Cardiac ventricle fibroblast (primary cell): ENCODE measurements at places on chromosomes 6 and 20. TPM values are rescaled to one million over a fixed set of nuclear protein-coding genes. Genes with fewer than 3 reads are reported as not detected.

The BMP5 gene
- total RNA-seq = not detected in 2 replicates

The KHDC1L gene
- not detected in 2 replicates for total RNA-seq

The DDX43 gene
- total RNA-seq = 0.37 and 2.3 TPM in 2 replicates

The TJAP1 gene
- total RNA-seq = 13.9 and 15.1 TPM in 2 replicates

The ANGPT4 gene
- 0.05 and 0.06 TPM in 2 replicates for total RNA-seq

The OPRM1 gene
- not detected in 2 replicates for total RNA-seq

The HLA-DPB1 gene
- total RNA-seq = 4.1 and 10.1 TPM in 2 replicates

The TTPAL gene
- total RNA-seq = 22.5 and 22.6 TPM in 2 replicates

The STX16 gene
- total RNA-seq = 20.4 and 24.9 TPM in 2 replicates

The ATRN gene
- total RNA-seq = 36.1 and 41.0 TPM in 2 replicates

The OR2H2 gene
- not detected in 2 replicates for total RNA-seq

The CTAGE9 gene
- total RNA-seq = not detected in 2 replicates

The BTNL2 gene
- not detected in 2 replicates for total RNA-seq

The DYNLT2 gene
- total RNA-seq = 0.19 and 0.49 TPM in 2 replicates

The CALHM4 gene
- not detected in 2 replicates for total RNA-seq

The GRM1 gene
- total RNA-seq = not detected in 2 replicates

The DPPA5 gene
- total RNA-seq = not detected in 2 replicates

The PAX1 gene
- not detected in 2 replicates for total RNA-seq

The CGA gene
- total RNA-seq = not detected in 2 replicates

The RAB32 gene
- total RNA-seq = 28.5 and 34.8 TPM in 2 replicates

The GTSF1L gene
- not detected in 2 replicates for total RNA-seq

The SMOC2 gene
- 1.5 and 2.9 TPM in 2 replicates for total RNA-seq

The TUBB2A gene
- total RNA-seq = 22.4 and 29.5 TPM in 2 replicates

The BEND6 gene
- total RNA-seq = 9.9 and 11.2 TPM in 2 replicates

The CFB gene
- 47.7 and 56.5 TPM in 2 replicates for total RNA-seq

The LIME1 gene
- 1.1 and 2.9 TPM in 2 replicates for total RNA-seq

The MUC21 gene
- not detected in 2 replicates for total RNA-seq

The DEFB121 gene
- not detected in 2 replicates for total RNA-seq

The PI16 gene
- 0.12 TPM in 1 of 2 replicates, not detected in the other for total RNA-seq

The HSPA1B gene
- total RNA-seq = 101 and 110 TPM in 2 replicates

The CDYL gene
- 18.0 and 21.0 TPM in 2 replicates for total RNA-seq

The CCDC170 gene
- total RNA-seq = 0.15 and 0.31 TPM in 2 replicates

The RGS17 gene
- 7.4 and 9.2 TPM in 2 replicates for total RNA-seq

The DNMT3B gene
- 0.37 and 1.3 TPM in 2 replicates for total RNA-seq

The PBOV1 gene
- not detected in 2 replicates for total RNA-seq

The IP6K3 gene
- not detected in 2 replicates for total RNA-seq

The IMPG1 gene
- total RNA-seq = not detected in 2 replicates

The ATP6V1G2 gene
- total RNA-seq = 0.25 and 2.1 TPM in 2 replicates

The C6orf163 gene
- total RNA-seq = 0.44 and 0.68 TPM in 2 replicates

The SLC22A2 gene
- not detected in 2 replicates for total RNA-seq

The SNTA1 gene
- total RNA-seq = 13.8 and 15.4 TPM in 2 replicates

The NRN1 gene
- total RNA-seq = 0.10 and 0.12 TPM in 2 replicates

The ANKRD66 gene
- total RNA-seq = not detected in 2 replicates

The MOCS1 gene
- 18.9 and 24.1 TPM in 2 replicates for total RNA-seq

The PRR18 gene
- total RNA-seq = 0.05 TPM in 1 of 2 replicates, not detected in the other
